ENCODE measurements at places on chromosomes 7 and 10.

DNA sequence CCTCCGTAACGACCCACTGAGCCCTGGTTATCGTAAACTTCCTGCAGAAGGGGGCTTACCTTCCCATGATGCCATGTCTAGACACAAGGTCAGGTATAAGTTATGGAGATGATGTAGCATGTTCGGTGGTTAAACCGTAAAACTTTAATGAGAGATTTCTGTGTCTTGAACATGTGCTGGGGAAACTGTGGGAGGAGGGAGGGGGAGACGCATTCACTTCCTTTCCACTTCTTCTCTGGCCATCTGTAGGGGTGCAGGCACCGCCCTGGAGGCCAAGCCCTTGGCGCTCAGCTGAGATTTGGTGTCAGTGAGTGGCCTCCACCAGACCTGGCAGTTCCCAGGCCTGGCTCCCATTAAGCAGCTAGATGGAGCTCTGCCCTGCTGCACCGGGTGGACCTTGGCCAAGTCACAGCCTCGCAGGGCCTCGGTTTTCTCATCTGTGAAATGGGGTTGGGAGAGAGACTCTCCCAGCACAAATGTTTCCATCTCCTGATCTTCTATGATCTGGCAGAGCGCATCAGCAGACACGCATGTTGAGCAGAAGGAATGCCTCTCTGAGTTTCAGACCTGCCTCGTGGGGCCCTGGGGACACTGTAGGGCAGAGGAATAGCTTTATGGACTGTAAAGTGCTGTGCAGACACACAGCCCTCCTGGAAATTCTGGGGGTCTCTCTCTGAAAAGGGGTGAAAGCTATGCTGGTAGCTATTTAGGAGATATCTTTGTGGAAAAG lies 106.0 kb downstream of the COL26A1 start:
- DNase-seq: no peak

DNA sequence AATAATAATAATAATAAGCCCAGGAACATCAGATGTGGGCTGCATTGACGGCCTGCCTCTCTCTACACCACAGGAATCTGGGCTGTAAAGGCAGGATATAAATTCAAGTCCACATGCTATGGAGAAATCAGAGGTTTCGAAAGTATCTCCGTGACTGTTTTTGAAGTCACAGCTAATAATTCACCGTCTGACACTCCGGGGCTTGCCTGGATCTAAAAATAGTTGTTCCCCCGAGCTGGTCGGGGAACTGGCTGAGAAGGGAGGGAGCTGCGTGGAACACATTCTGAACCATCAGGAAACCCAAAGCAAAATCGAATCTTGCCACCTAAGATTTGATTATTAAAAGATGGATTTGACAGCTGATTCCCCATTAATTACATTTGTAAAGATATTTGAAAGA lies 35.4 kb downstream of the KLF6 start:
- DNase-seq: no peak

GRCh38 chr10:48449501-48450232 lies 143.2 kb downstream of the MAPK8 start:
- no peak for DNase-seq

GRCh38 chr7:69935107-69935506 lies 336.8 kb downstream of the AUTS2 start:
- DNase-seq: no peak

GRCh38 chr10:34337917-34338316 lies 477.2 kb downstream of the PARD3 start:
- no peak for DNase-seq
